ENCODE measurements at places on chromosomes 1 and 21. TPM values are rescaled to one million over a fixed set of nuclear protein-coding genes. Genes with fewer than 3 reads are reported as not detected.

- DNase-seq = no peak
These were observed 4.5 kb downstream of the LCE2D start for GRCh38 chr1:152667648-152668047.

- DNase-seq = peak; percentile 50
These were observed 263.6 kb upstream of the USP24 start for GRCh38 chr1:55478742-55479141.

GRCh38 chr1:10306435-10306834, 92.4 kb upstream of the PGD start:
- DNase-seq = no peak

PDC gene
- total RNA-seq = not detected

TNNI3K gene
- not detected for total RNA-seq

SPATA21 gene
- total RNA-seq = not detected
